Left renal cortex interstitium (tissue), 4 donors: ENCODE measurements at places on chromosomes 1 and 21. TPM values are rescaled to one million over a fixed set of nuclear protein-coding genes. Genes with fewer than 3 reads are reported as not detected.

GRCh38 chr1:17653728-17654351, 101.3 kb upstream of the ACTL8 start:
- DNase-seq = no peak

GRCh38 chr1:40948741-40949443, 30.6 kb upstream of the CTPS1 start:
- no peak for DNase-seq

- DNase-seq = no peak
Observed at GRCh38 chr1:8510041-8510823, 192.3 kb downstream of the SLC45A1 start.

GRCh38 chr1:24864370-24864777, 65.7 kb downstream of the RUNX3 start:
- peak; percentile 46 for DNase-seq

ABCD3 gene
- polyA plus RNA-seq = 59.2 TPM

KCNC4 gene
- 7.0 TPM for polyA plus RNA-seq

DNA sequence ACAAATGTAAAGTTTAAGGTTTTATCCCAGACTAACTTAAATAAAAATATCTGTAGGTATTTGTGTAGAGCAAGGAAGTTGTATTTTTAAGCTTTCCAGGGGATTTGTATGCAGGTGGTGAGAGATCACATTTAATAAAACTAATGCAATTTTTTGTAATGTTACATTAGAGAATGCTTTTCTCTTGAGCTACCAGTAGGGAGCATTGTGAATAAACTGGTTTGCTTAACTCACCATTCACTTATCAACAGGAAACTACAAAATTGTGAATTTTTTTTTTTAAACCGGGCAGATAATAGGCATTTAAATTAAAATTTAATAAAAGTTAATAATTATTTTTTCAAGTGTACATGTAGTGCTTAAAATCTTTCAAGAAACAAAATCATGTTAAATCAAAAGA, 78.6 kb downstream of the IVNS1ABP start:
- no peak for DNase-seq

GRCh38 chr1:226530591-226530990, 18.0 kb upstream of the STUM start:
- no peak for DNase-seq

GRCh38 chr1:9490605-9491339, 48.5 kb upstream of the SLC25A33 start:
- peak; percentile 65 for DNase-seq

PTPN22 gene
- polyA plus RNA-seq = 0.25 TPM

DNA sequence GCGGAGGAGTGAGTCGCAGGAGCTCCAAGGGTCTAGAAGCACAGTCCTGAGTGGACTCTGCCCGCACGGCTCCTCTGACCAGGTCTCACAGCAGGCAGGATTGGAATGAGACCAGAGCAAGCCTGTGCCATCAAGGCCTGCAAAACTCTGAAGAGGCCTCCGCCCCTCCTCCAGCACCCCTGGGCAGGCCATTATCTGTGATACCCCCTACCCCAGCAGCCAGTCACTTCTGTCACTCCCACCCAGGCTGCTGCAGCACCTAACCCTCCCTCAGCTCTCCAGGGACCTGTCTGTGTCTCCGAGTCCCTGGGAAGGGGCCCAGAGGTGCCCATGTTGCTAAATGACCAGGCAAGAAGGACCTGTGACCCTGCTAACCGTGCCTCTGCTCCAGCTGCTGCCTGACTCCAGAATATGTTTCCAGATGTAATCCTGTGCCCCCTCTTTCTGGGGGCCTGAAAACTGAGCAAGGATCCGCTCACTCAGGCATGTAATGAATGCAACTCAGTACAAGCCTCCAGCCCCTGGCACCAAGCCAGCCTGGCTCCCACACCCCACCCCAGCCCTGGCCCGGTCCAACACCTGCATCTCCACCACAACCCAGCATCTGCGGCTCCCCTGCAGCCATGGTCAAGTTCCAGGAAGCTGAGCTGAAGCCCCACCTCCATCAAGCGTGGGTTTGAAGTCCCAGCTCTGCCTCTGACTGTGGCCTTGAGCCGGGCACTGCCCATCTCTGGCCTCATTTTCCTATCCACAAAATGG, 22.1 kb upstream of the COL16A1 start:
- DNase-seq = no peak

- peak; percentile 9 for DNase-seq
Observed at GRCh38 chr1:241396747-241397681, 40.0 kb upstream of the RGS7 start.

- no peak for DNase-seq
Observed at GRCh38 chr21:45997495-45998275, 16.1 kb downstream of the COL6A1 start.

- no peak for DNase-seq
Observed at GRCh38 chr21:26246073-26246472, 75.5 kb upstream of the APP start.

- DNase-seq = no peak
Observed at GRCh38 chr1:158146739-158147138, 34.0 kb upstream of the CD1D start.

DNA sequence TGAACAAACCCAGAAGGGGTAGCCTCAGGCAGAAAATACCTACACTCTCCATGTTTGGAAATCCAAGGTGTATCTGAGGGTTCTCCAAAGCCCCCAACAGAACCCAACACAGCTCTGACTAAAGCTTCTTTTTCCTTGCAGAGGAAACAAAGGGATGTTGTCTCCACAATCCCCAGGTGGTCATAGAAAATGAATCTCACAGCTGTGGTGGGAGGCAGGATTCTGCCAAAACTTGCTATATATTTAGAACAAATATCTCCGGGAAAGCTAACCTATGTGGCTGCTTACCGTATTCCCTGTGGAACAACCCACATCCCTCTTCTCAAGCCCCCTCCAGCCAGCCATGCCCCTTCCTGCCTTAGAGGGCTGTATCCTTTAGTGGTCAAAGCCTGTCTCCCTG, 406.1 kb downstream of the PRDM2 start:
- no peak for DNase-seq

DNA sequence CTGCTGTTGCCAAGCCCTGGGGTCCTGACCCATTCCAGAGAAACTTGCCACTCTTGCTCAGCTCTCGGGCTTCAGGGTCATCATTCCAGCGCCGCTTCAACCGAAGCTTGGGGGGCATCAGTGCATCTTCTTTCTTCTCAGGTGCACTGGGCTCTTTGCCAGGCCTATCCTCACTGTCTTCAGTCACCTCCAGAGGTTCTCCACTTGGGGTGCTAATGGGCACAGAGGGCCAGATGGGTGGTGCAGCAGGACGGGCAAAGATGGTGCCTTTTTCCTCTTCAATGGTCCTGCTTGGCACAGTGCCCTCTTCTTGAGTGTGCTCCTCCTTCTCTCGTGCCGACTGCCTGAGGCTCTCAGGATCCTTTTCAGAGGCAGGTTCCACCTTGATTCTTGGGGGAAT, 13.3 kb downstream of the ETV3 start:
- no peak for DNase-seq

DNA sequence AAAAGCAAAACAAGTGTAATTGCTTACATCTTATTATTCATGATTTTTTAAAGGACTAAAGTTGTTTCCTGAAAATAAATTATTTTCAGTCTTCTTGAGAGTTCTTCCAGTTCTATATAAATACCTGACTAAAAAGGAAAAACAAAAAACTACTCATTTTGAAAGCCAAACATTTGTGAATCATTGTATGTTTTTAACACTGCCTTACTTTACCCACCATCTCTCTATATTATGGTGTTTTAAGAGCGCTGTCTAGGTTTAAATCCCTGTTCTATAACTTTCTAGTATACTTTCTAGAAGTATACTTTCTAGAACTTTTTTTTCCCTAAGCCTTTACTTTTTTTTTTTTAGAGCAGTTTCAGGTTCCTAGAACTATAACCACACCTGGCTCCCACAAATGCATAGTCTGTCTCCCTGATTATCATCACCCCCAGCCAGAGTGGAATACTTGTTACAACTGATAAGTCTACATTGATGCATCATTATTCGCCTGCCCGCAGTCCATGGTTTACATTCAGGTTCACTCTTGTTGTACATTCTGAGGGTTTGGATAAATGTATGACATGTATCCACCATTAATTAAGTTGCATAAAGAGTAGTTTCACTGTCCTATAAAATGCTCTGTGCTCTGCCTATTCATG, 9.8 kb downstream of the RSBN1 start:
- no peak for DNase-seq

DNA sequence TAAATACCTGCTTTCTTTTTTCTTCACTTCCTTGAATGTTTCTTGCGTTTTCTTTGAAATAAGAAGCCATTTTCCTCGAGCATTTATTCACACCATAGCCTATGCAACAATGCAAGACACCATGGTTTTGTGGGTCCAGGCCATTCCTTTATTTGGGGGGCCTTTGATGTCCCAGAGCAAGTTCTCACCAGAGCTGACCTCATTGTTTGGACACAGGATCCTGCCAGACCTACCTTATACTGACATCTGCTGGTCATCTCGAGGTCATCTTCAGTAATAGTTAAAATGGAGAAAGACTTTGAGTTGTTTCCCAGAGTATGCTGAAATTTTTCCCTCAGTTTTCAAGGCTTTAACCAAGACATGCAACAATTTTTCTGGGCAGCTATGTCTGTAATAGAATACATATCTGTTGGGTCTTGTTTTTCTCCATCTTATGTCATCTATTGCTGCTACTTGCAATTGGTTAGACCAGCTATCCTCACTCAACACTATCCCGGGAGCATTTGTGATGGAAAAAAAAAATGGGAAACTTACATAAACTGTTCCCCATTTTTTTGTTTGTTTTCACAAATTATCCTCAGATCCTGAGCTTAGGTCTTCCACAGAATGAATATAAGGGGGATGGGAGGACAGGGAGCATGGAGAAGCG, 34.0 kb upstream of the BACE2 start:
- DNase-seq = no peak

- no peak for DNase-seq
Observed at GRCh38 chr1:4598561-4598960, 55.8 kb upstream of the AJAP1 start.

CFAP141 gene
- polyA plus RNA-seq = not detected

GRCh38 chr1:54325284-54325683, 80.9 kb downstream of the SSBP3 start:
- DNase-seq = no peak

DNA sequence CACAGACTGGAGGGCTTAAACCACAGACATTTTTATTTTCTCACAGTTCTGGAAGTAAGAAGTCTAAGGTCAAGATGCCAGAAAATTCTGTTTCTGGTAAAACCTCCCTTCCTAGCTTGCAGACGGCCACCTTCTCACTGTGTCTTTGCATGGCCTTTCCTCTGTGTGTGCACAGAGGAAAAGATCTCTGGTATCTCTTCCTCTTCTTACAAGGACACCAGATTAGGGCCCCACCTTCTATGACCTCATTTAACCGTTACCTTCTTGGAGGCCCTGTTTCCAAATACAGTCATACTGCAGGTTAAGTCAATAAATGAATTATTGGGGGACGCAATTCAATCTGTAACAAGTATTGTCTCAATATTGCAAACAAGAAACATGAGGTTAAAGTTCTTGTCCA, 63.0 kb upstream of the PRDX6 start:
- DNase-seq = no peak

GRCh38 chr1:118984722-118985639, 3.2 kb downstream of the TBX15 start:
- DNase-seq = no peak

RPE65 gene
- polyA plus RNA-seq = 0.06 TPM

DNA sequence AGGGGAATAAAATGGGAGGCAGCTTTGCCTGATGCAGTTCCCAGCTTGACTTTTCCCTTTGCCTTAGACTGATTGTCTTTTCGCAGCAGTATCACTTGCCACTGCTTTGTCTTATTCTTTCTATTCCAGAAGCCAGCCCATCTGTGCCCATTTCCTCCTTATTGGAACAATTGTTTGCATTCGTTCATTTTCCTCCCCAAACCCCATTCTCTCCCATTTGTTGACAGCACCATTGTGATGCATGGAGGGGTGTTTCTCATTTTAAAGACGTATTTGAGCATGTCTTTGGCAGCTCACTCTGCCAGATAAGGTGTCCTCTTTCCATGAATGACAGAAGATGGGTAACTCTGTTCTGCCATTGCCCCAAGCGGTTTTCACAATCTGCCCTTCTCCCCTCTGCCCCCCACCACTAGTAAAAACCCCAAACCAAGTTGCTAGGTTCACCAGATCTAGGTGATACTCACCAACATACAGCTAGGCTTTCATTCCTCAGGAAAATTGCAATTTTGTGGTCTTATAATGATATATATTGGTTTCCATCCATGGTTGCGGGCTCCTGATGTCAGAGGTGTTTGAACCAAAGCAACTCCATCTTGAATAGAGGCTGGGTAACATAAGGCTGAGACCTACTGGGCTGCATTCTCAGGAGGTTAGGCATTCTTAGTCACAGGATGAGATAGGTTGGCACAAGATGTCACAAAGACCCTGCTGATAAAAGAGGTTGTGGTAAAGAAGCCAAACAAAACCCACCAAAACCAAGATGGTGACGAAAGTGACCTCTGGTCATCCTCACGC, 30.8 kb downstream of the SERBP1 start:
- no peak for DNase-seq

DNA sequence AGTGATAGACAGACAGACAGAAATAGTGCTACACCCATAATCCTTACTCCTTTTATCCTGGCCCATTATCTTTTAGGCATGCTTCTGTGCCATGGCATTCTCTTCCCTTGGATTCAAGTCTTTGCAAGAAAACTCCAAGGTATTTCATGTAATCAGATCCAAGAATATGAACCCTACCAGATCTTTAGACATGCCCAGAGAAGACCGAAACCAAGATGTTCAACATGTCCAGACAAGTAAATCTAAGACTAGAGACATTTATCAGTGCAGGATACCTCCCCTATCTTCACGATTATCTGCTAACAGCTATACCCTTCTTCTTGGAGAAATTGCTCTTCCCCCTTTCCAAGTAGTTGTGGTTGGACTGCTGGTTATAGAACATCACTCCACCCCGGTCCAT, 11.8 kb upstream of the C1orf141 start:
- DNase-seq = no peak
